ENCODE measurements at places on chromosomes 12 and 14.

GRCh38 chr14:105527826-105528585 is 1.6 kb downstream of the TMEM121 start:
- peak; percentile 61 for DNase-seq

GRCh38 chr12:122022393-122023338 is 982 bp downstream of the BCL7A start:
- no peak for DNase-seq

- DNase-seq: no peak
Observed at GRCh38 chr12:104314242-104314614, 10.7 kb downstream of the EID3 start.

DNA sequence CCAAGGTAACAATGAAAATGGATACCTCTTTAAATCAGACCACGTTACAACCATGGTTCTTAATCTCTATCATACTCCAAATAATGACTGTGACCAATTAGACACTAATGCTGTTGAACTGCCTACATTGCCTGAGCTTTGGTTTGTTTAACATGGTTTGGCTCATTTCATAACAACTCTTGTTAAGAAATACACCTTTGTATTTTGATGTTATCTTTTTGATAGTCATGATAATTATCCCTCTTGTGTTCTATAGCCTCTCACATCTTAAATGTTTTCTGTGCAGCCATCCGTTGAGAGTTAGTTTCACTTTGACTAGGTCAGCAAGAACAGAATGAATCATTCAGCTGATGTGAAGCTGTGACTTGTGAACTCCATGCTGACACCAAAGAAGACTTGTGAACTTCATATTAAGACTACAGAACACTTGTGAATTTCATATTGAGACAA is 75.5 kb upstream of the RERGL start:
- DNase-seq: no peak

DNA sequence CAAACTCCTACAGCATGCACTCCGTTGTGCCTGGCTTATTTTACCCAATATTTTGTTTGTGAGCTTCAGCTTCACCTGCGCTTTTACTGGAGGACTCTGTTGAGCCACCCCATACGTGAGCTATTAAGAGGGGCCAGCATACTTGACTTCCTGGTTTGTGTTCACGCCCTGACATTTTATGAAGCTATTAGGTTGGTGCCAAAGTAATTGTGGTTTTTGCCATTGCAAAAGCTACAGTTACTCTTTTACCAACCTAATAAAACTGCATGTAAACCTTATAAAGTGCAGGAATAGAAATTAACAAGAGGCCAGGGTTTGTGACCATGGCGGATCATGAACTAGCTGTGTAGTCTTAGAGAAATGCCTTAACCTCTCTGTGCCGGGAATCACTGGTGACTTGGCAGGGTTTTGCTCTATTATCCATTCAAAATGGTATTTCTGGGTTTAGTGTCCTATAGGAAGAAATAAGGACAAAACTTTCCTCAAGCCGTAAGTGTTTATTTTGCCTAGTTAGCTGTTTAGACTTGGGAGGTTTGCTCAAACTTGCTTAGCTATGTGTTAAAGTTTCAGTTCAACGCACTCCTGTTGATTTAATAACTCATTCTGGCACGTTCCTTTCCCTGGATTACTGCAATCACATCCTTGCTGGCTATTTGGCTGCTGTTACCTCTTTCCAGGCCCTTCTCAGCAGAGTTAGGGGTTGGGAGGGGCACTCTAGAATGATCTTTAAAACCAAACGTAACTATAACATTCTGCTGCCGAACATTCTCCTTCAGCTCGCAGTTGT is 1027.6 kb downstream of the BCL11B start:
- no peak for DNase-seq

- no peak for DNase-seq
Observed at GRCh38 chr14:42437809-42438208, 831.1 kb downstream of the LRFN5 start.

DNA sequence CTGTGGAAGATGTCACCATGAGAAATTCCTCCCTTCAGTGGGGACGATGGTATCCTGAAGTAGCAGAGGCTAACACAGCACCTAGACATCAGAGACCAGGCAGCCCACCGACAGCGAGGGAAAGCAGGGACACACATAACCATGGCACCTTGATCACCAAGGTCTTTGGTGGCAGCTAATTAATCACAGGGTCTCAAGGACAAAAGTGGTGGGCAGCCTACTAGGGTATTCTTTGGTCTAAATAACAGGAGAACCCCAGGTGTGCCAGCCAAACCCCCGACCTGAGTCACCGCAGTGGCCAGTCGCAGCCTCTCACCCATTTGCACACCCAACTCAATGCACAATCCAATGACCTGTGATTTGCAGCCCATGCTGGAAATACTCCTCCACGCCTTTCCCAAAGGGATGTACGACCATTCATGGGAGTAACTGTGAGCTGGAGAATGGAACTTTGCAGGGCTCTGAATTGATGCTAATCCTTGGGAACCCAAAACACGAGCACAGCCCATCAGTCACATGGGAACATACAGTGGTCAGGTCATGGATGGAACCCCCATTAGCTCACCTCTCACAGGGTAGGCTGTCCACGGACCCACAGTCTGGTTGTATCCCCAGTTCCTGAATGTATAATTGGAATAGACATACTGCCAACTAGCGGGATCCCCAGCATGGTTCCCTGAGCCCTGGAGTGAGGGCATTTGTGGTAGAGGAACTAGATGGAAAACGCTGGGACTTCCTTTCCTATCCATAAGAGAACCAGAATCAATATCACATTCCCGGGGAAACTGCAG is 58.7 kb upstream of the C14orf180 start:
- DNase-seq: no peak

DNA sequence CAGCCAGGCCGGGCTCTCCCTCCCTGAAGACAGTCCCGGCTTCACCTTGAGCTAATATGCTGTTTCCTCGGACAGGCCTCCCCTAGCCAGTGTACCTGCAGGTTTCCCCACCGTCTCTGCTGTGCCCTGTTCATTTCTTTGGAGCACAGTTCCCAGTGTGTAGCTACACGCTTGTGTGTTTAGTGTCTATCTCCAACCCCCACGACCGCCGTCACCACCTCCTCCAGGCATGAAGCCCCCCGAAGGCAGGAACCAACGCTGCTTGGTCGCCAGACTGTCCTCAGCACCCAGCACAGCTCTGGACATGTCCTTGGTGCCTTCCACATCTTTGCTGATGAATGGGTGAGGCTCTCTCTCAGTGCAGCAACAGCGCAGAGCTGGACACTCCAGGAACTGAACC is 26.2 kb upstream of the PLEKHG6 start:
- no peak for DNase-seq

DNA sequence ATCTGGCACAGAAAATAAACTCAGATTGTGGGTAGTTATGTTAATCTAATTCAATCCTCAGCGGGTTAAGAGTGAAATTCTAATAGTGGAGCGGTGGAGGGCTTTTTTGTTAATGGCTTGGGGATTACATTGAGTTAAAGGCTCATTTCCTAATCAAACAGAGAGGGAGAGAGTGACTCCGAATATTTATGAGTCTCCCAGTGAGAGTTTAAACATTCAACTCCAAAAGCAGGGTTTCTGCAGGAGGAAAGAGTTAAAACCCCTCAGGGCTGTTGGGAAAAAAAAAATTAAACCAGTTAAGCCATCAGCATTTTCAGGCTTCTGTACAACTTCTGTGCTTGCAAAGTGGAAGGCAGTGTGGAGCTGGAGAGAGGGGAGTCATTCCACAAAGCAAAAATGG is 62.1 kb upstream of the ESRRB start:
- DNase-seq: no peak

GRCh38 chr14:54902521-54903420 is at the start of gene GCH1:
Gene GCH1, minus strand, starts transcription at chr14:54902826. Its CDS starts 163 bp downstream, at chr14:54902663.
- peak; percentile 40 for DNase-seq

DNA sequence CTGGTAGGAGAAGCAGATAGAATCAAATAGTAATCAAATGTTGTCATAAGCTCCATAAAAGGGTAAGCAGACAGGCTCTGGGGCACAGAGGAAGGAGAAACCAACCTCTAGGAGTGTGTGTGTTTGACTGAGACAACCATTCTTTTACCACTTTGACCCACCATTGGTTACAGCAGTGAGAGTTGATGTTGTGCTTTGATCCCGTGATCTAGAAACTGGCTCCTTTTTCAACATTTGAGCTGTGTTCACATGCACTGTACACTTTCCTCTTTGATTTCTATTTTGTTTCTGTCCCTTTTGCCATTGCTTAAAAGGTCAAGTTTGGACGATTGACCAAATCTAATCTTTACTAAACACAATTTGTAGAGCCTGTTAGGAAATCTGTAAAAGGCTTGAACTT is 108.0 kb downstream of the DAAM1 start:
- no peak for DNase-seq

- no peak for DNase-seq
Observed at GRCh38 chr12:17809206-17809605, 280.8 kb downstream of the RERGL start.

- DNase-seq: no peak
Observed at GRCh38 chr12:82366197-82366596, 7.9 kb downstream of the METTL25 start.

DNA sequence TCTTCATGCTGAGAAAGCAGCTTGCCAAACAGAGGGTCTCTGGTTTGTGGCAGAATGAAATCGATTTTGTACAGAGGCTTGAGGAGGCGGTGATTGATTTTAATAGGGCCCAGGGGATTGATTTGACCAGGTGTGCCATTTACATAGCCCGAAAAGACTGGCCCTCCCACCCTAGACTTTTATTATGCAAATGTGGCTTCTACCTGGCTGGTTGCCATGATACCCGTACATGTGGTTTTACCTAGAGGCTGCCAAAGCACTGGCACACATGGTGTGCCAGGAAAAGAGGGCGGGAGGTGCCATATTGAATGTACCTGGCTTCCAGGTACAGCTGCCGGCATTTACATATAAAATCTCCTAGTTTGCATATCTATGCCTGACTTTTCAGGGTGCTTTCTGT is 18.0 kb upstream of the GUCY2C start:
- DNase-seq: peak; percentile 20

DNA sequence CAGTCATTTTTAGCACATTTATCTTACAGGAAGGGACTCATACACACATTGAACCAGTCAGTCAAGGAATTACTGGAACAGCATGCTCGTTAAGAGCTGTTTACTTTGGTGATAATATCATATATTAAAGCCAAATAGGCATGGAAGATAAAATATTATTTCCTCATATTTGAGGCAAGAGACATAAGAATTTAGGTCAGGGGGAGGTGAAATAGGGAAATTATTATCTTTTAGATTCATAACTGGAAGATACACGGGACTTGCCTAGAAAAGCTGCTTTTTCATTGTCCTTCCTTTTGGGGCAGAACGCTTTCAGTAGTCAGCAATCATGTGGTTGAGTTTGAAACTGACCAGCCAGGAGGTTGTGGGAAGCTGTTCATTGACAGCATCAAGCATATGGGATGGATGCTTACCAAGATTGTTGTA is 72.5 kb downstream of the NTN4 start:
- no peak for DNase-seq

- no peak for DNase-seq
Observed at GRCh38 chr14:34711169-34711568, 3.2 kb downstream of the CFL2 start.

GRCh38 chr14:102878970-102879460 is 43.4 kb upstream of the AMN start:
- DNase-seq: no peak

- no peak for DNase-seq
Observed at GRCh38 chr12:94678849-94679248, 28.5 kb upstream of the TMCC3 start.

GRCh38 chr14:65349100-65349499 is 63.4 kb upstream of the FUT8 start:
- DNase-seq: no peak

DNA sequence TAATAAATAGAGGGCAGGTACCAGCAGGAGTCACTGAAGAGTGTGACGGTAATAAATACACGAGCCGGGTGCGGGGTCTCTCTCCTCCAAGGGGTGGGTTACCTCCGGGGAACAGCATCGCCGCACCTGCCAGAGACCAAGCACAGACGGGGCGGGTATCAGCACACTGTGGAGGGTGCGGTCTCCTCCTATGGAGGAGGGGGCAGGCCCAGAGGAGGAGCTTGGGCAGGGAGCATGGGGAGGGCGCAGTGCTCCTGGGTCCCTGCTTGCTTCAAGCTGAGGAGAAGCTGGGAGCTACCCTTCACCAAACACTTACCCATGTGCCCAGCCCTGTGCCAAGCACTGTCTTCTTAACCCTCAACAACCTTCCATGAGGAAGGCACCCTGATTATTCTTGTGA is 12.8 kb downstream of the PGF start:
- no peak for DNase-seq

GRCh38 chr14:101774814-101775213 is 13.3 kb downstream of the PPP2R5C start:
- DNase-seq: no peak

DNA sequence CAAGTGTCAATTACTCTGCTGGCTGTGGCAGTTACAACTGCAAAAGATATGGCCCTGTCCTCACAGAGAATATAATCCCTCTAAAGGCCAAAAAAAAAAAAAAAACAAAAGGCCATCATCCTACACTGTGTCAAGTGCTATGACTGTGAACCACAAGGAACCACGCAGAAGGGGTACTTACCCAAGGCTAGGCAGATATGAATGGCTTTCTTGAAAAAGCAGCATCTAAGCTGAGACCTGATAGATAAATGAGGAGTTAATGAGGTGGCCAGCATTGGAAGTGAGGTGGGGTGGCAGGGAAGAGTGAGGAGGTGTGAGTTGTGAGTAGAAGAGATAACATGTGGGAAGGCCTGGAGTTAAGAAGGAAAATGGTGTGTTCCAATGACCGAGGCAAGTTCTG is 16.4 kb upstream of the IL22 start:
- no peak for DNase-seq

DNA sequence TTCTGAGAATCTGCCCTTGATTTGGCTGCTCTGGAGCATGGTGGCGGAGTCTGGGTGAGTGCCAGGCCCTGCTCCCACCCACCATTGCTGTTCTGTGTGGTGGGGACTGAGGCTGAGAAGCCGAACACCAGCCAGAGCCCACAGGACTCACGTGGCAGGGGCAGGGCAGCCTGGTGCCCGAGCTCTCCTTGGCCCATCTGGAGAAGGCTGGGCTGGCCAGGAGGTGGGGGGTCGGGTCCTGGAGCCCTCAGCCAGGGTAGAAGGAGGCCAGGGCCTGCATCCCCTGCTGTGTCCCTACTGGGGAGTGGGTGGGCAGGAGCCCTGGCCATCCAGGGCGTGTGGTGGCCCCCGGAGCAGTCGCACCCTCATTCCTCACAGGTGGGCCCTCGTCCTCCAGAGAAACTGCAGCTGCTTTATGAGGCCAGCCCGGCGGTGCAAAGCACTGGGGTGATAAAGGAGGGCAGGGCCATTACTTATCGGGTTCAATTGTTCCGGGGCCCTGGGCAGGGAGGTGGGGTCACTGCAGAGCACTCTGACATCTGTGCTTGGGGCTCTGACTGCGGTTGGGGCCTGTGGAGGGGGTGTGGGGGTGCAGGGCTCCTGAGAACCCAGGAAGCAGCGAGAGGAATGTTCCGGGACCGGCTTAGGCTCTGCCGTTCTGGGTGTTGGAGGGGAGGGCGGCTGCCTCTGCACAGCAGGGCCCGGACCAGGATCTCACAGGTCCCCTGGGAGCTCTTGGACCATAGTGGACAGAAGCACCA is 217.5 kb upstream of the C14orf180 start:
- DNase-seq: no peak

DNA sequence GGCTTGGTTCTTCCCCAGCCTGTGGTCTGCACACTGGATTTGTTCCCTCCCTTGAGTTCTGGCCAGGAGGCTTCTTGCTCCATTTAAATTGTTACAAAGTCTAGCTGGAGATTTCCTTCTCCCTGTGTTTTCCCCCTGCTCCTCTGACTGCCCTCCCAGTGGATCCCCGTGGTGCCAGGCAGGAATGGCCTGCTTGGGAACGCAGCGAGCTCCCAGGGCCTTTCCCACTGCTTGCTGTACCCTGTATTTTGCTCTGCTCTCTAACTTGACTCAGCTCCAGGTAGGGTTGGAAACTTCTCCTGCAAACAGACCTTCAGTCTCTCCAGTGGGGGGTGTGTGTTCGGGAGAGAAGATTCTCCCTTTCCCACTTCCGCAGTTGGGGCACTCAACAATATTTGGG is 349.2 kb upstream of the FBXO33 start:
- no peak for DNase-seq
